ENCODE measurements at places on chromosomes 6 and 20. TPM values are rescaled to one million over a fixed set of nuclear protein-coding genes. Genes with fewer than 3 reads are reported as not detected.

DNA sequence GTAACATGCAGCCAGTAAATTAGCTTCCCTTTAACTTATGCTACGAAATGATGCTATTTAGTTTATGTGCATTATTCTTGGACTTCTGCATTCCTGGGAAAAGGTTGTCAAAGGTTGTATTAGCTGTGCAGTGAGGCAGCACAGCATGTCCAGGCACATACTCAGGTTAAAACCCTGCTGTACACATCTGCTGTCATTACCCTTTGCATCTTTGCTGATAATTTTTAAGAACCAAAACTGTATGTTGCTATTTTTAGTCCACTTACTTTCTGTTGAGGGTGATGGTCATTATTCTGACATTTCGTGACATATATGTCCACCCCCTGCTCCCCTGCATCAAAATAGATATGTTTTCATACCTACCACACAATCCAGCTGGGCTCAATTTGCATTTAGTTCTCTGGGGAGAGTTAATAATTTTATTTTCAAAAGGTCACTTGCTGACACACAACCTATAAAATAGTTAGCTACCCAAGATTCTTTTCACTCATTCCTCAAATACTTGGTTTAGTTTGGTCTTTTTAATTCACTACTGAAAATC is 142.5 kb upstream of the SPACA1 start:
- H3K4me3 ChIP-seq, result no peak overlapping the region
- H3K27ac ChIP-seq, result no peak overlapping the region
- peaks cover 19% of the 10 kb centered on the region for H3K4me1 ChIP-seq
- H3K27me3 ChIP-seq, result no peaks in the 10 kb centered on the region
- no peaks in the 10 kb centered on the region for H3K36me3 ChIP-seq
- DNase-seq, result no peak

- H3K36me3 ChIP-seq, result no peaks in the 10 kb centered on the region
- H3K27ac ChIP-seq, result no peak overlapping the region
- H3K4me3 ChIP-seq, result no peak overlapping the region
- no peaks in the 10 kb centered on the region for H3K27me3 ChIP-seq
- DNase-seq, result no peak
- no peaks in the 10 kb centered on the region for H3K4me1 ChIP-seq
Observed at GRCh38 chr20:49452011-49452482, 30.4 kb downstream of the KCNB1 start.

GRCh38 chr6:139349464-139350020 is 24.9 kb downstream of the CITED2 start:
- no peak overlapping the region for H3K27ac ChIP-seq
- no peak overlapping the region for H3K4me3 ChIP-seq
- H3K36me3 ChIP-seq, result no peaks in the 10 kb centered on the region
- H3K27me3 ChIP-seq, result no peaks in the 10 kb centered on the region
- DNase-seq, result no peak
- no peaks in the 10 kb centered on the region for H3K4me1 ChIP-seq

DNA sequence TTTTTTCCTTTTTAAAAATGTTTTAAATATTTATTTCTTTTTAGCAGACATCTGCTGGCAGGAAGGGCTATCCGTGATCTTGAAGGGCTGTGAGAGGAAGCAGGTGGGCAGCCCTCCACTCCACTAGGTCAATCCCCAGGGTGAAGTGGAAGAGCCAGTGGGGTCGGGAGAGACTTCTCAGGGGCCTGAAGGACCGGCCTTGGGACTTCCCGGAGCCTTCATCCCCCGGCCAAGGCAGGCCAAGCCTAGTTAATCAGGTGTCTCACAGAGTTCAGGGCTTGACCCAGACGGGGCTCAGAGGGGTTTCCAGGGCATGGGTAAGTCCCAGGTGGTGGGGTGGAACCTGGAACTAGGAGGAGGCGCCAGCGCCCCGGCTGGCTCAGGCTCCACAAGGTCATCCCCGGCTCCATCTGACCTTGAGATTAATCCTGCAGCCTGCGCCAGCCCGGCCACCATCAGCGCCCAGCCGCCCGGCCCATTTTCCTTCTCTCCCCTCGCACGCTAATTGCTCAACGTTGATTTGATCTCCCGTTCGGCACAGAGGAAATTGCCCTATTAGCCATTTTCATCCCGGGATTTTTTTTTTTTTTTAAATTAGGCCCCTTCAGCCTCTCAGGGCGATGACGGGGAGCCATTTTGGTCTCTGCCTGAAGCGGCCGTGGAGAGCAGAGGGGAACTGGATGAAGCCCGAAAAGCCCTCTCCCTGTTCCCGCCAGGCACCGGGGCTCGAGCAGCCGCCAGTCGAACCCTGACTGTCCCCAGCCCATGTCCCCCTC is 44.4 kb downstream of the MDFI start:
- H3K4me1 ChIP-seq, result peaks cover 3% of the 10 kb centered on the region
- no peaks in the 10 kb centered on the region for H3K27me3 ChIP-seq
- peak overlapping the region; percentile 43 for H3K4me3 ChIP-seq
- H3K27ac ChIP-seq, result peak overlapping the region; percentile 21
- DNase-seq, result no peak

- H3K36me3 ChIP-seq, result no peaks in the 10 kb centered on the region
- H3K27ac ChIP-seq, result no peak overlapping the region
- peaks cover 7% of the 10 kb centered on the region for H3K27me3 ChIP-seq
Observed at GRCh38 chr6:127115746-127116145, 2.7 kb upstream of the RSPO3 start.

- DNase-seq, result no peak
- no peak overlapping the region for H3K27ac ChIP-seq
- H3K4me1 ChIP-seq, result no peaks in the 10 kb centered on the region
- H3K36me3 ChIP-seq, result no peaks in the 10 kb centered on the region
- no peak overlapping the region for H3K4me3 ChIP-seq
- H3K27me3 ChIP-seq, result no peaks in the 10 kb centered on the region
Observed at GRCh38 chr20:43863821-43864544, 50.7 kb upstream of the TOX2 start.

GRCh38 chr6:113594726-113595125 is 262.4 kb upstream of the MARCKS start:
- no peak overlapping the region for H3K27ac ChIP-seq
- no peaks in the 10 kb centered on the region for H3K4me1 ChIP-seq
- H3K36me3 ChIP-seq, result no peaks in the 10 kb centered on the region

DNA sequence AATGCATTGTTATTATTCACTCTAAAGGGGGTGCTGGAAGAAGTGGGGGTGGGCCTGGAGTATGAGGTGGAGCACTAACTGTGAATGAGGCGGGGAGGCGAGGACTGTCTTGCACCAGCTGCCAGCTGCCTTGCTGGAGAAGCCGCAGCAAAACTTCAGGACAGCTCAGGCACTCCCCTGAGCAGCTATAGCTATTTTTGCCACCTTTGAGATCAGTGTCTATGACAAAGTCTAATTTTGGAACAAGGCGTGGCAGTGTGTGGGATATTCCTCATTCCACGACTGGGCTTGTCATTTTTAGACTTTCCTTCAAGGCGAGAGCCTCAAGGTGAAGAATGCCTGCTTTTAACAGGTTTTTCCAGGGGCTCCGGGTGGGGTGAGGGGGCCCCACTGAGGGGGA is 143.8 kb downstream of the DOK5 start:
- H3K4me3 ChIP-seq, result no peak overlapping the region
- no peak overlapping the region for H3K27ac ChIP-seq
- no peaks in the 10 kb centered on the region for H3K36me3 ChIP-seq
- H3K4me1 ChIP-seq, result no peaks in the 10 kb centered on the region
- no peak for DNase-seq
- H3K27me3 ChIP-seq, result no peaks in the 10 kb centered on the region

- H3K4me3 ChIP-seq, result no peak overlapping the region
- DNase-seq, result no peak
- H3K27ac ChIP-seq, result peak overlapping the region; percentile 39
- H3K27me3 ChIP-seq, result no peaks in the 10 kb centered on the region
Observed at GRCh38 chr6:136784910-136785746, 7.1 kb downstream of the MAP3K5 start.

DNA sequence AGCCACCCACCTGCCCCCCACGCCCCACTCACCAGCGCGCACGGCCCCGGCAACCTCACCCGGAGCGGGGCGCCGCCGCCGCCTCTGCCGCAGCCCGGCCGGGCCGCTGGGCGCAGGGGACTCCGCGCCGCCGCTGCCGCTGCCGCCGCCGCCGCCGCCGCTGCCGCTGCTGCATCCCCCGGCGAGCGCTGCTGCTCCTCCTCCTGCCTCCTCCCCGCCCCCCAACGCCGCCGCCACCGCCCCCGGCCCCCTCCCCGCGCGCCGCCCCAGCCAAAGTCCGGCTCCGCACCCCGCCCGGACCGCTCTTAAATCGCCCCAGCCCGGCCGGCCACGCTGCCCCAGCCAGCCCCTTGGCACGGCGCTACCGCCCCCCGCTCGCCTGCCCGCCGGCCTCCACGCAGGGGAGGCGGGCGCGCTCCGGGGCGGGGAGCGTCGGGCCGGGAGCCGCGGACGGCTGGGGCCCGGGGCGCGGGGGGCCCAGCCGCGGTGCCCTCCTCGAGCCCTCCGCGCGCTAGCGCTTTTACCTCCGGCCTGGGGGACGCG is at the start of gene SULF2:
SULF2 (minus strand) TSS at position 171 of the 543 bp plus-strand sequence. CDS start 28,118 bp downstream, outside the sequence.
- no peak for DNase-seq
- no peaks in the 10 kb centered on the region for H3K36me3 ChIP-seq
- H3K4me1 ChIP-seq, result peaks cover 13% of the 10 kb centered on the region
- H3K27me3 ChIP-seq, result peaks cover 39% of the 10 kb centered on the region
- no peak within 1 kb of the TSS for H3K4me3 ChIP-seq

GRCh38 chr20:40110311-40110831 is 578.7 kb downstream of the MAFB start:
- DNase-seq, result no peak
- H3K27me3 ChIP-seq, result no peaks in the 10 kb centered on the region
- no peak overlapping the region for H3K4me3 ChIP-seq
- no peaks in the 10 kb centered on the region for H3K36me3 ChIP-seq

DNA sequence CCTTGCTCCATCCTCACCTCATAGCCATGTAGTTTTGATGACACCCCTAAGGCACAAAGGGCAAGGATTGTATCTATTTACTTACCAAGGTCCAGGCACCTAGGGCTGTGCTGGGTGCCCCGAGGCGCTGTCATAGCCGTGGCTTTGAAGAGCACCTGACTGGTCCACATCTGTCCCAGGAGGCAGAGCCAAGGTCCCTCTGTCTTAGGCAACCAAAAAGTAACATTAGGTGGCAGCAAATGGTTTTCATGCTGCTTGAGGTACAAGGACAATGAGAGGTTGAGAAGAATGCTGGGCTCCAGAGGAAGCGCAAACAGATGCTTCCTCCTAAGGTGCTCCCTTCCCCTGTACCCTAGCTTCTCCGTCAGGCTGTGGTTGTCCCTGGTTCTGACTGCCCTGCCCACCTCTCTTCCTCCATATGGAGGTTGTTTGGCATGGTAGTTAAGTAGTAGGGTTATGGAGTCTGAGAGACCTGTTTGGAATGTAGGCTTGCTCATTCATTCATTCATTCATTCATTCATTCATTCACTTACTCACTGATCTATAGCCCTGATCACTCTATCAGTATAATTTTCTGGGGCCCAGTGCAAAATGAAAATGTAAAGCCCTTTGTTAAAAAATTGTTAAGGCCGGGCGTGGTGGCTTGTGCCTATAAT is 3.0 kb upstream of the UQCC2 start:
- H3K27me3 ChIP-seq, result no peaks in the 10 kb centered on the region
- no peak overlapping the region for H3K4me3 ChIP-seq
- peaks cover 20% of the 10 kb centered on the region for H3K4me1 ChIP-seq
- no peak overlapping the region for H3K27ac ChIP-seq

GRCh38 chr20:61561111-61561830 is 309.2 kb downstream of the CDH4 start:
- H3K4me3 ChIP-seq, result no peak overlapping the region
- no peak for DNase-seq
- no peaks in the 10 kb centered on the region for H3K27me3 ChIP-seq
- no peak overlapping the region for H3K27ac ChIP-seq
- H3K4me1 ChIP-seq, result no peaks in the 10 kb centered on the region
- no peaks in the 10 kb centered on the region for H3K36me3 ChIP-seq

GRCh38 chr20:25040438-25040831 is 17.5 kb downstream of the ACSS1 start:
- no peaks in the 10 kb centered on the region for H3K27me3 ChIP-seq
- no peak overlapping the region for H3K4me3 ChIP-seq
- H3K27ac ChIP-seq, result no peak overlapping the region
- peaks cover 71% of the 10 kb centered on the region for H3K4me1 ChIP-seq
- DNase-seq, result no peak

HEY2 gene
- polyA plus RNA-seq, result not detected

GSTA3 gene
- not detected for polyA plus RNA-seq

COL11A2 gene
- polyA plus RNA-seq, result 0.40 TPM

FHL5 gene
- not detected for polyA plus RNA-seq

CRIP3 gene
- not detected for polyA plus RNA-seq

OXT gene
- not detected for polyA plus RNA-seq

BPIFB4 gene
- not detected for polyA plus RNA-seq

Measured in CD4-positive, alpha-beta memory T cell (primary cell).